ENCODE measurements at places on chromosomes 7 and 10.
A peak's percentile ranks its signal among the peaks of the same experiment; 100 is the strongest.

DNA sequence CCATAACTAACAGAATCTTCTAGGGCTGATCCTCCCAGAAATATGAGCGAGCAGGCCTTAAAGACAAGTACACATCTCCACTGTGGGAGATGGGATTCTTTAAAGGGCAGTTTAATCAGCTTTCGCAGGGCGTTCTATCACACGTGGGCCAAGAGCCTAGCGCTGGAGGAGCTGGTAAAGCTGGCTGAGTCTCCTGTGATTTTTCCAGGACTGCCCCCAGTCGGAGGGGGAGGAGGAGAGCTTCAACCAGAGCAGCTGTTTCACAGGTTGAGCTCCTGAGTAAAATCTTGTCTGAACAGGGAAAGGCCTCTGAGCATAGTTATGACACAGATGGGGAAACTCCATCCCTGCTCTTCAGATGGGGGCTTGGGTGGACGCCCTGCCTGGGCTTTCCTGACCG, 87.0 kb downstream of the ZNF365 start:
- DNase-seq = no peak

DNA sequence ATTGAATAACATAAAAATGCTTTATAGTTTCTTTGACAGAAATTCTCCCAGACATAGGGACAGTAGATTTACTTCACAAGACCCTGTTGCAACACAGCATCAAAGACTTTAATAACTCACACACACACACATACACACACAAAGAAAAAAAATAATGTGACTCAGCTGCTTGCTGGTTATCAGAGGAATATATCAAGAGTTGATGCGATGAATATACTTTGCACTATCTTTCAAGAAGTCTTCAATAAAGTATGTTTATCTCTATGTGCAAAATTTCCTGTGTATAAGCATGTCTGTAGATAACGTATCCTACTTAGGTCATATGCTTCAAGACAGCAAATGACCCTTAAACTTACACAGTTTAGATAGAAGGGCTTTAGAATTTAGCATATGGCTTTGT, 243.1 kb downstream of the ARL4A start:
- DNase-seq = no peak

DNA sequence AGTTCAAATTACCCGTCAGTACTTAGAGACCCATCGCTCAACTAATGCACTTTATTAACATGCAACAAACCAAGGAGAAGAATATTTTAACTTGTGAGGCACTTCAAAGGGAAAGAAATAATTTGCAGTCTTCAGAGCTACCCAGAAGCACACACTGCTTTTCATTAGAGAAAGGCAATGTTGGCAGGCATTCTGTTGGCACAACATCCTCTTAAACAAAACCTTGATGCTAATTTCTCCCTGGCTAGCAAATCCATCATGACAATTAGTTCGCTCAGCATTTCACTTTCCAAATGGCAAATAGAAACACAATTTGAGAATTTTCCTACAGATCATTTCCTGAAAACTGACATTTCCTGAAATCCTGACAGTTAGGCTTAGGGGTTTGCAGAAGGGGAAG, 155.6 kb upstream of the FAM13C start:
- no peak for DNase-seq

DNA sequence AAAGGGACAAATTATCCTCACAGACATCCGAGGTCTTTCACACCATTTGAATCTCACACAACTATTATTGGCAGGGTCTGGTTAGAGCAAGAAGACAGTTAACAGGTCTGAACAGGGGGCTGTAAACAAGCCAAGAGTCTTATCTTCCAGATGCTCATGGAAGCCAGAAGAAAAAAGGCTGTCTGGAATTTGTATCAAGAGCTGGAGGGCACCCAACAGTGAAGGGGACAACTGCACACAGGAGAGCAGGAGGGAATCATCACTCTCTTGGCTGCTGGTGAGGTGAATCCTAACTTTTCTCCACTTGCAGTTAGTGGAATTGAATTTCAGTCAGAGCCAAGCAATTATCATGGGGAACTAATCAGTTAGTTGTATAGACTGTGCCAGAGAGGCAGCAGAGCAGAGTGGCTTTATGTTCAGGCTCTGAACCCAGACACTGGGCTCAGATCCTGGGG, 880.2 kb upstream of the AUTS2 start:
- DNase-seq = peak; percentile 76

DNA sequence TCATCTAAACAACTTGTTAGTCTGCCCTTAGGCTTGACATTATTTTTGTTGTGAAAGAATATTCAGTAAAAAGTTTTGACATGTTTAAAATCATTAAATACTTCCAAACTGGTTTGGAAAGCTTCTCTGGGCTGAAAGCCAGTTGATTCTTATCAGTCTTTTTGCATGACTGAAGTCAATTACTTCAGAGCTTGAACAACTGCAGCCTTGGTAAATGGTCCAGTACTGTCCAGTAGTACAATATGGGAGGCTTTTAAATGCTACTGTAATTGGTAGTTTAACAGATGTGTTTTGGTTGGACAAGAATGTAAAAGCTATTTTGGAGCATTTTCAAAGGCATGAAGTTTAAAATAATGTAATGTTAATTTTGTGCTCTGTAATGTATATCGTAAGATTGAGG, 103.4 kb downstream of the SDK1 start:
- DNase-seq = peak; percentile 16

GRCh38 chr7:1076184-1077072, 11.5 kb upstream of the GPER1 start:
- no peak for DNase-seq
